ENCODE measurements at places on chromosomes 12 and 14.

- DNase-seq = no peak
Observed at GRCh38 chr14:24741871-24742270, 107.9 kb upstream of the GZMB start.

GRCh38 chr14:71538938-71539649 is 393.1 kb upstream of the RGS6 start:
- no peak for DNase-seq

DNA sequence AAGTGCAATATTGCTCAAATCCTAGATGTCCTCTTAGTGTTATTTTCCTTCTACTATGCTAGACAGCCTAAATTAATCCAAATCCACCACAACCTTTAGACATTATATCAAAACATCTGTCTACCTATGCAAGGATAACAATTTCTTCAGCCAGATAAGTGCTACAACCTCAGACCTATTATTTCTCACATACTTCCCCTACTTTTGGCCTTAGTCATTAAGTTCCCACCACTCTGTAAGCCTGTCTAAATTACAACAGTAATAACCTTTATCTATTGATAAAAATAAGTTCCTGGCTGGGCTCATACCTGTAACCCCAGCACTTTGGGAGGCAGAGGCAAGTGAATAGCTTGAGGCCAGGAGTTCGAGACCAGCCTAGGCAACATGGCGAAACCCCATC is 74.0 kb downstream of the KIF21A start:
- DNase-seq = no peak

GRCh38 chr14:29892327-29892726 is 35.3 kb downstream of the PRKD1 start:
- DNase-seq = no peak

- no peak for DNase-seq
Observed at GRCh38 chr14:62143245-62143644, 381.0 kb downstream of the SNAPC1 start.

- DNase-seq = no peak
Observed at GRCh38 chr12:9869307-9870161, at the start of gene CLEC2B. TSS of gene CLEC2B (minus strand) at chr12:9869354.

GRCh38 chr14:24710403-24711112 is 76.6 kb upstream of the GZMB start:
- DNase-seq = peak; percentile 41

GRCh38 chr14:89370381-89370780 is 46.7 kb downstream of the FOXN3 start:
- DNase-seq = no peak

DNA sequence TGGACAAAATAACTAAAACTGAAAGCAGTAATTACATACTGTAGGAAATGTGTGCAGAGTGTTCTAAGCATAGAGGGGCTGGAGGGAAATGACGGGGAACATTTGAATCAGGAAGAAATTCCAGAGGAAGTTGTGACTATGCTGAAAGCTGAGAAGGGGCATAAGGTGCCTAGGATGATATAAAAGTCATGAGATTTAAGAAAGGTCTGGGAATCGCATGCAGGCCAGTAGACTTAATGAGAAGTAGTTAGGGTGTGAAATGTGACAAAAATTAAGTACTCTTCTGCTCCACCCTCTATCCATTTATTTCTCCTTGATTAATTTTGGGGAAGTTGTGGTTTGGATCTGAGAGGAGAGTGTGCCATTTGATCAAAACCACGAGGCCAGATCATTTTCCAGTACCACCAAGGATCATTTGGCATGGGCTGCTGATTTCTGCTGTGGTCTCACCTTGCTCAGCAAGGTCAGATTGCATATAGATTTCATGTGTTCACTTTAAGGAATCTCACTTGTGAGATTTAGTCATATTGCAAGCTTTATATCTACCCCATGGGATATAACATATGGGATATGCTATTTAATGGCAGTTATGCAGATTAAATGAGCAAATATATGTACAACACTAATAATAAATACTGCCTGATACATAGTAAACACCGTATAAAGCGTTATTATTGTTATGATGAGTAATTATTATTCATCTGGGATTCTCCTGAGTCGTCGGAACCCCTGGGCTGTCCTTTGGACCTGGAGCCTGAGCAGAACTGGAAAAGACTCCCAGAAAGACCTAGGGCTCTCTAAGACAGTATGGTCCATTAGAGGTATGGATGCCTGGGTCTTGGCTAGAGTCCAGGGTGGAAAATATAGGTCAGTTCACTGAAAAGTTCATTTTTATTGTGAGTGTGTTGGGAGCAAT is 72.3 kb downstream of the SRGAP1 start:
- no peak for DNase-seq

DNA sequence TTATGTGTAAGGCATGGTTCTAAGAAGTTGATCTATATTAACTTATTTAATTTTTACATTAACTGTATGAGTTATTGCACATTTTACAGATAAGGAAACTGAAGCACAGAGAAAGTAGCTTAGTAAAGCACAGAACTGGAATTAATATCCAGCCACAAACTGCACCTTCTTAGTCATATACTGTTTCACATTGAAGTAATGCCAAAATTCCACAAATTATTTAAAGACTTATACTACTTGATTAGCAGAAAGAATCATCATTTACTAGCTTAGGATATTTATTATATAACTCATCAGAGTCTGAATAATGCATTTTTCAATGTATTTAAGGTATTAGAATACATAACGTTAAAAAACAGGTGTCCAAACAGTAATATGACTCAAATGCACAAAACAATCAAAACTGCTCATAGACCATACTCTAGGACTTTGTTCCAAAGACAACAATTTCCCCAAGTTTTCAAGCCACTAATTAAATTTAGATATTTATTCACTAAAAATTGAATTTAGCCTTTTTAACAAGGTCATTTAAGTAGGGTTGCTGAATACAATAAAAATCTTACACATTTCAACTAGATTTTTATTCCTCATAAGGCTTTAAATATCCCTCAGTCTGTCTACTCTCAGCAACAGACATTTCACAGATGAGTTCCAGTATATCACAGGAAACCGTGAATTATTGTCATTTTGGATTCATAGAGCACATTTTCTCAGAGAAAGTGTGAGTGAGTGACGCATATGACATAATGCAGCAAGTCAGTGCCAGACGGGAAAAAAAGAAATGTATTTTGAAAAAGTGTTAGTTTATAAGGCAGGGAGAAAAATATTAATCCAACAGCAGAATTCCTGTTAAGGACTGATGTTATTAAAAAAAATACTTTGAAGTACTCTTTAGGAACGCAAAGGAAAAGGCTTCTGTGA is 782.5 kb downstream of the TMTC2 start:
- DNase-seq = no peak
